Activated CD8-positive, alpha-beta T cell treated with anti-CD3 and anti-CD28 coated beads for 36 hours (primary cell): ENCODE measurements at places on chromosomes 3 and 15.

DNA sequence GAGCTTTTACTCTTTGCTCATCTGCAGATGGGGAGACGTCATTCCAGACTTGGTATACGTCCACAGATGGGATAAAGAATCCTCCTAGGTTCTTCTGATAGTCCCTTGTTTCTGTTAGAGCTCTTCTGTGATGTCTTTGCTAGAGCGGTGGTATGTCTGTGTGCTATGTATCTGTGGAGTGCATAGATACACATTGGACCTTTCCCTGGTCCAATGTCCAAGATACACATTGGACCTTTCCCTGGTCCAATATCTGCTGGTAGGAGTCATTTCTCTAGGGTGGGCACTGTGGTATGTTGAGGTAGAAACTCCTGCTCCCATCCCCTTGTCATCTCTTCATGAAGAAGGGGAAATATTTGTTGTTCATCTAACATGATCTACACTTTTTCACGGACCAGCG, 47.5 kb upstream of the LPP start:
- no peak for DNase-seq

- DNase-seq: no peak
Observed at GRCh38 chr3:67653425-67654098, 850 bp downstream of the SUCLG2 start.

- no peak for DNase-seq
Observed at GRCh38 chr3:102529452-102529851, 94.6 kb downstream of the ZPLD1 start.

DNA sequence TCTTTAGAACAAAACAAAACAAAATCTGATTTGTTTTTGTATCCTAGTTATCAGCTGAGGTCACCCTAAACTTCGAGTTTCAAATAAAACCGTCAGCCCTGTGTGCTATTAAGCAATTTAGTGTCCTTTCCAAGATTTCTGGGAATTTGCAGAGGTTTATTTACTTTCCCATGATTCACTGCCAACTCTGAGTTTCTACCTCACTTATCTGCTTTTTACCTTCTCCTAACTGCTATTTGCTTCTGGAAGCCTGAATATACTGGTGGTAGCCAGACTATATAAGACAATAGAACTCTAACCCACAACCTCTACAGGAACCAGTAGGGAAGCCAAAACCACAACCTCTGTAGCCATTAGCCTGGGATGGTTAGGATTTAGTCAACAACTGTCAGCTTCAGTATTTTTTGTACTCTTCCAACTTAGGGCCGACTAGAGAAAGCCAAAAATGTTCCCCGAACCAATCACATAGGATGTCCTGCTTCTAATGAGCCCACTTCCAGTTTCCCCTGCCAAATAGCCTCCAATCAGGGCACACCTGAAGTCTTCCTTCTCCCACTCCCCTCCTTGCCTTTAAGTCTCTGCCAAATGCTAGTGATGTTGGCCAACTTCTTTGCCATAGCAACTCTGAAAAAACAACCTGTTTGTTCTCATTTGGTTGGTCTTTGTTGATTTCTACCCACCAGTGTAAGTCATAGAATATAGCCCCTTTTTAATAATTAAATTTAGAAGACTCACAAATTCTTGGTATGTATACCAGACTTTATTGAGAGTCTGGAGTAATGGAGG, 273.1 kb downstream of the ULK4 start:
- no peak for DNase-seq

GRCh38 chr3:153169793-153170383, 7.9 kb downstream of the RAP2B start:
- DNase-seq: no peak

DNA sequence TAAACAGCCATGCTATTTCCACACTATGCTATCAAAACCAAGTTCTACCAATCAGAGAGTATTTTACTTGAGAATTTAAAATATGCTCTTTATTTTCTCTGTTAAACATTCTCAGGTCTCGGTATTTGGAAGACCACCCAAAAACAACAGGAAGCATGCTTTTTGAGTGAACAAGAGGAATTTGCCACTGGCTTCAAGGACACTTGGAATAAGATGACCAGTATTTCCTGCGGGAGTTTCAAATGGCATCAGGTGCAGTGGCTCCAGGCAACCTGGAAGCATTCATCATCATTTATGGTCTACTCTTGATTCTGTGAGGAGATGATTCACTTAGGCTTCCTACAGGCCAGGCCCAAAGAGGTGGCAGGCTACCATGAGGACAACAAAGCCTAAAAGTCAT, 305.7 kb upstream of the ATP11B start:
- DNase-seq: no peak

GRCh38 chr3:123881771-123882170, 2.4 kb downstream of the MYLK start:
- no peak for DNase-seq

- no peak for DNase-seq
Observed at GRCh38 chr3:151890721-151891141, 17.3 kb downstream of the SUCNR1 start.

DNA sequence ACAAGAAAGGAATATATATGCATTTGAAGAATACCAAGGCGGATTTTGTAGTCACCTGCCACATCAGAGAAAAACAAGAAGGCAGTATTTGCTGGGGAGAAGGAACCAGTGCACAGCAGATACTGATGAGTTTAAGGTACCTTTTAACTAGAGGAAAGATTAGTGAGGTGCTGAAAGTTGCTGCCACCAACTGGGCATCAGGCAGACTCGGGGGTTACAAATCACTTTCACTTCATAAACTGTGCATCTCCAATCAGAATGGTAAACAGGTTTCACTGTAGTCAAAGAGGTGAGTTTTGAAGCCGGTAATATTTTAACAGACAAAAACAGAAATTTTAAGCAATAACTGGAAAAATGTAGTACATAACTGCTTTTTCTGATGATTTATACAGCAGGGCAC, 4.1 kb downstream of the FBN1 start:
- DNase-seq: peak; percentile 6

- no peak for DNase-seq
Observed at GRCh38 chr3:123799544-123800361, 84.4 kb downstream of the MYLK start.

DNA sequence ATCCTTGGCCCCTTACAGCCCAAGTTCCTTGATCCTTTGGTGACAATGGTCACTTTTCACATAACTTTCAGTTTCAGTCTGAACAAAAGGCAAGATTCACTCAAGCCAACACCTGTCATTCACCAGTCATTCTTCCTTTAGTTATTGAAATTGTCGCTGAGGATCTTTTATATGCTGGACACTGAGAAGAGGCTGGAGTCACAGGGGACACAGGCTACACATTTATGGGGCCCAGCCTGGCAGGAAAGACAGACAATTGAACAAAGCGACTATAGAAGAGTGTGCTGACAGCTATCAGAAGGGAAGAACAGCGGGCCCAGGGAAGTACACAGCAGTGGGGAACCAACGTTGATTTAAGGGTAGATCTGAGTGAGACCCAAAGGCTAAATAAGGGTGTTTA, 69.8 kb upstream of the PROK2 start:
- no peak for DNase-seq

- DNase-seq: no peak
Observed at GRCh38 chr3:45166321-45166879, 20.2 kb upstream of the CDCP1 start.

GRCh38 chr3:18410205-18410604, 14.9 kb downstream of the SATB1 start:
- DNase-seq: no peak

- peak; percentile 37 for DNase-seq
Observed at GRCh38 chr15:64251121-64251520, 88.3 kb upstream of the PPIB start.

- DNase-seq: no peak
Observed at GRCh38 chr3:157746391-157746790, 243.2 kb upstream of the VEPH1 start.

GRCh38 chr3:56302417-56302816, 165.8 kb downstream of the ERC2 start:
- no peak for DNase-seq

DNA sequence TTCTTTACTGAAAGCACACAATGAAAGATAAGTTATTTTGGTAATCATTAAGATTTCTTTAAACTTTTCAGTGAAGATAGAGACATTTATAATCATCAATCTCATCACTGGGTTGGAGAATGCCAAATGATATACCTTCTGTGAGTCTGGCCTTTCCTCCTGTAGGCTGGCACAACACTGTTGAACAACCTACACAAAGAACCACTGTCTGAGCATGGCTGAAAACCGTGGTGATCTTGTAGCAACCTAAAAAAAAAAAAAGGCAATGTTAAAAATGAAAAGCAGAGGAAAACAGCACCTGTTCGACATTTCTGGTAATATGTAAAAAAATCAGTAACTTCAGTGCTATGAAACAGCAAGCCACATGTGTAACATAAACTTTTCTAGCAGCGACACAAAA, 1.8 kb downstream of the RPS27L start:
- DNase-seq: no peak

- DNase-seq: no peak
Observed at GRCh38 chr15:89948796-89949195, 36.0 kb upstream of the ARPIN start.

DNA sequence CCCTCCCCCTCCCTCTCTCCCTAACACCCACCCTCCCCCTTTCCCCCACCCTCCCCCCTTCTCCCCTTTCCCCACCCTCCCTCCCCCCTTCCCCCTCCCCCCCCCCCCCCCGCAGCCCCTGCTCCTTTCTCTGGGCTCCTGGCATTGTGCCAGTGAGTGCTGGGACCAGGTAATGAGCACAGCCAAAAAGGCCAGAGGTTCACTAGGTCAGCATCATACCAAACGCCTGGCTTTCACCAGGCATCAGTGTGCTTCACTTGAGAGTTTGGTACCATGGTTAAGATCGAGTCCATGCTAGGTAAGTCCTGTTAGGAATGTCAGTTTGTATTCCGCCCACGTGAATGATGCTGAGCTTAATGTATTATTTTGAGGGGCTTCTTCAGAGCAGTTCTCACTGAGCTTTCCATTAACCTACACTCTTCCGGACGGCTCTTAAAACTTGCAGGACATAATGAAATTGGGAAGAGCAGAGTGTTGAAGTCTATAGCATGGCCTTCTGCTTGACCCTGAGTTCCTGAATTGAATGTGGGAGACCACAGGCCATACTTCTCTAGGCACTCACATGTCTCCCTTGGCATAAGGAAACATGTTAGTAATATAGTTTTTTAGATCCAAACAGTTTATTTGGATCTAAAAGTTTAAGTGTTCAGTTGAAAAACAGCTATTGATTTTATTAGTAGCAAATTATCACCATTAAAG, 45.6 kb downstream of the SENP2 start:
- no peak for DNase-seq

DNA sequence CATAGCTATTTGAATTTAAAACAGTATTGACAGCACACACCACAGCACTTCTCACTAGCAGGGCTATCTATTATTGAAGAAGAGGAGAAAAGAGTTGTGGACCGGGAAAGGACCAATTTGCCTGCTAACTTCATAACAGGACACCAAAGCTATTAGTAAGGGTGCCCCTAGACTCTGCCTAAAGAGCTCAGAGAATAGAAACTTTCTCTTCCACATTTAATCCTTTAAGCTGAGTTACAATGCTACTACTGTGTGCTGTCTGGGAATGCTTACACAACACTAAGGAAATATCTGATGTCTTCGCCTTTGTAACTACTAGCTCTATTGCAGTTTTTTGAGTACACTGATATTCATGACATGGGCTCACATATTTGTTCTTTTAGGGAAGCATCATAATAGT, 13.5 kb upstream of the AADAC start:
- DNase-seq: no peak

DNA sequence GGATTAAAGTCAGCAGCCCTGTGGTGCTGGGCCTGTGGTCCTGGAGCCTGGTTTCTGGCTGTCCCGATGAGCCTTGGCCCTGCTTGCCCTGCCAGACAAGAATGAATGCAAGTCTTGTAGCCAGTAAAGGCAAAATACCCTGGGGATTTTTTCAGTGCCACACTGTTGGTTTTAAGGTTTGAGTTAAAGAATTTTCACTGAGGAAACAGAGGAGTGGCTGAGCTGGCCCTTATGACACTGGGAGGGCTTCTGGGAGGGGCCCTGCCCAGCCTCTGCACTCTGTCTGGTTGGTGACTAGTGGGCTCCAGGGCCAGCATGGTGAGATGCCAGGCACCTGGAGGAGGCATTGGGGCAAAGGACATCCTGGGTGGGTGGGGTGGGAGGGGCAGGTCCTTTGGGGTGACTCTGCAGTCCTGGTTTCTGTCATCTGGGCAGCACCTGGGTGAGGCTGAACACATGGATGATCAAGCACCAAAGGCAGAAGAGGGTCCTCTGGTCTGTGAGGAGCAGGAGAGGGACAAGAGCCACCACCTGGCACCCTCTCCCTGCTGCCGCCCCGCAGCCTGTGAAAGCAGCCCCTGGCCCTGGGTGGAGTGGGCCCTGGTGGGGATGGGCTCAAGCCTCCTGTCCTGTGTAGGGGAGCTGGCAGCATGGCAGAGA, 12.5 kb upstream of the PLA2G4E start:
- peak; percentile 27 for DNase-seq

- DNase-seq: no peak
Observed at GRCh38 chr3:2554656-2555055, 456.0 kb downstream of the CNTN4 start.

DNA sequence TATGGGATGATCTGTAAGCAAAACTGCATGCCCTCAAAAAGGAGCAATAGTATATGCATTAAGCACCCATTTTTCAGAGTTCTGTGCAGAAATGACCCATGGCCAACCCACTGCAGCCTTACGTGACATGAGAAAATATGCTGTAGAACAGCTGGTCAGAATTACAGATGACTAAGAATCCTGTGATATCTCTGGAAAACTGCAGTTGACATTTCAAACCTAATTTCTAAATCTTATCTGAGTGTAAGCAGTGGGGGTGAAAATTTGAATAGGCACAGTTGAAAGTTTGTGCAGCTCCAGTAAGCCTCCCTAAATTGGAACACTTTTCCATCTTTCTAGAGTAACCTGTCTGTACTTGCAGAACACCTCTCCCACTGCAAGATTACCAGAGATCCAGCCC, 28.7 kb upstream of the COL6A6 start:
- DNase-seq: no peak
